ENCODE measurements at places on chromosomes 11 and 22.

DNA sequence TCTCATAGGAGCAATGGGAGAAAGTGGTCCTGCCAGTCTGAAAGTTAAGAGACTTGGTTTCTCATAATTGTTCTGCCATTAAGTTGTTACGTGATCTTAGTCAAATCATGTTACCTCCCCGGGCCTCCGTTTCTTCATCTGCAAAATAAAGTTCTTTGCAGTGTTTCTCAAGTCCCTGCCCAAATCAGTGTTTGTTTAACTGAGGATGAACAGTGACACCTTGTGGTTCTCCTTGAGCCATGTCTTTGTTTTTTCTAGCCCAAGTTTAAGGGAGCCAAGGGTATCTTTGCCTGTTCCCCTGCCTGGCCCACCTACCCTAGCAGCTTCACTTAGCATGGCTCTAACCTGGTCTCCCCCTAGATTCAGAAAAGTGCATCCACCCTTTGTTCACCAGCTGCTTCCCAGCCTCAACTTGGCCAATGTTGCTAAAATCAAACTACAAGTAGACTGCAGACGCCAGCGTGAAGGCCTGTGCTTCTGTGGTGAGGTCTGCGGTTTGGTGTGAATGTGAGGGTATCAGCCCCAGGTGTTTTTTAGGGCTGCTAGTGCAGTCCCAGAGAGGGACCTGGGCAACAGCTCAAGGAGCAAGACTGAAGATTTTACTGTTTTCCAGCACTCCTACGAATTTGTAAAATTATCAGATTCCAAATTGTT is 35.5 kb downstream of the FZD4 start:
- DNase-seq = no peak

DNA sequence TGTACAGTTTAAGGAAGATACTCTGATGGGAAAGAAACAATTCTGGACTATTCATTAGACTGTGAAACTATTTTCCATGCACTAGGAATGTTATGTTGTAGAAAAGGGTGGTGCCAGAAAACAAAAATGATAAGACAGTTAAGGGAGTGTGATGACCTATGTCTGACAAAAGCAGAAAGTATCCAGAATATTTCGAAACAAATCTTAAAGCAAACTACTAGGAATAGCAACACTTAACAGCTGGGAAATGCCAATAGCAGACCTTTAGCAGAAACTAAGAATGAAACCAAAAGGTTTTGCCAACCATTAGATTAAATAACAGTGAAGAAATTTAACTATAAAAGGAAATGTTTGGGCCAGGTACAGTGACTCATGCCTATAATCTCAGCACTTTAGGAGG is 3.3 kb upstream of the ARHGAP20 start:
- DNase-seq = no peak

DNA sequence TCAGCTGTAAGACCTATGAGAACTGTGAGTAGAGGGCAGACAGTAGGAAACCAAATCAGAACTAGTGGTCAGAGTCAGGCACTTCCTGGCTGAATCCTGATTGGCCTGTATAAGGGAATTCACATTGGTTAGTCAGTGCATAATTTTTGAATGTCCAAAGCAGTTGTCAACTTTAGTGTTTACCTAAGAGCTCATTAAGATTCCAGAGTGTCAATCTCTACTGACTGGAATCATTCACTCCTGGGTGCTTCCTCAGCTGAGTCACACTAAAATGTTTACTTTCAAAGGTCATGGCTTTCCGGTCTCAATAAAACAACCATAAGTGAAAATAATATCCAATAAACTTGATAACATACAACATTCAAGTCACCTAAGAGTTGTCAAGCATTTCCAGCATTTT is 306.1 kb downstream of the C11orf87 start:
- DNase-seq = no peak

GRCh38 chr22:37263966-37264887 is 18.1 kb upstream of the CYTH4 start:
- DNase-seq = no peak

DNA sequence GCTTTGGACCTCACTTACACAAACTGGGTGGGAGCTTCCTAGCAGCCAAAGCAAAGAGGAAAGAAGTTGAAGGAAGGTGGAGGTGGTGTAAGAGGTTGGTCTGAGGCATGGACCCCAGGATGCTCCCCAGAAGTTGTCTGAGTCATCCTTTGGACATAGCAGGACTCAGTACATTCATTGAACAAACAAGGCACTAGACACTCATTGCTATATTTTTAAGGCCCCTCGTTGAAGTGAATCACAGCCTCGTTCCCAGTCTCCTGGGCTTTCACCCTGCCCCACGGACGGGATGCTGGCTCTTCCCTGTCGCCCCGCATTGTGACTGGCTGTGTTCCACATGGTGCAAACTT is 95.9 kb upstream of the FGF3 start:
- no peak for DNase-seq

DNA sequence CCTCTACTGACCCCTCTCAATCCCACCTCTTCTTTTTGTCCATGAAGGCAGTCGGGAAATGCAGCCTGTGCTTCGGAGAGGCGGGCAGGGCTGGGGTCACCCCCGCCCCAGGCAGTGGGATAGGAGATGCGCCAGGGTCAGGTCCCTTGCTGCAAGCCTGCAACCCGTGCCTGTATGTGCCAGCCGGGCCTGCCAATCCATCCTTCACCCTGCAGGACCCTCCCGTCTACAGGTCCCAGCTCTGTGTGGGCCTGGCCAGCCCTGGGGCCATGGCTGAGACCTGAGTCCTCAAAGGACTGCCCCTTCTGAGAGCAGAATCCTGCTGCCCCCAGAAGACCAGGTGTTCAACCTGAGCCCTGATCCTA is 10.9 kb downstream of the ASCL2 start:
- DNase-seq = no peak

DNA sequence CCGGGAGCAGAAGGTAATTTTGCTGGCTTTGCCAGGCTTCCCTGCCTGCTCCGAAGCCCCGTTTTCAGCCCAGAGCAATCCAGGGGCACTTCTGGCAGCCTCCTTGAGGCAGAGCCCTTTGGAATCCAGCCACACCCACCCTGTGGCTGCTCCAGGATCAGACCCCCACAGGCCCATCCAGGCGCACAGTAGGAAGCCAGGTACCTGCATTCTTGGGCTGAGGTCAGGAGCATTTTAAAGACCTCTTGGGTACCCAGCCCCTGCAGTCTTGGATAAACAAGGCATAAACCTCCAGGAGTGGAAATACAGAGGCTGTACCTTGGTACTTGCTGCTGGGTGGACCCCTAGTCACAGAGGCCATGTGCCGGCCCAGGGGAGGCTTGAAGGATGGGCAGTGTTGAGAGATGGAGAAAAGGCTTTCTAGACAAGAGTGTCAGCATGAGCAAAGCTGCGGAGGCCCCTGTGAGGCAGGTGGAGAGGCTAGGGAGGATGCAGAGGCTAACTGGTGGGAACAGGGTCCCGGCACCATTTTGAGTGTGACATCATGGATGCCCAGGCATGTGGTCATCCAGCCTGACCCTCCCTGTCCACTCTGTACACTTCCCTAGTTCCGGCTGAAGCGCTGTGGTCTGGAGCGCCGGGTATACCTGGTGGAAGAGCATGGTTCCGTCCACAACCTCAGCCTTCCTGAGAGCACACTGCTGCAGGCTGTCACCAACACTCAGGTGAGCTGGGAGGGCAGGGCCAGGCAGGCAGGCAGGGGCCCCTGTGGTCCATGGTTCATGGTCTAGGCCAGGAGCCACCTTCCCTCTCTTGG is 3.9 kb downstream of the MUS81 start:
- DNase-seq = no peak

DNA sequence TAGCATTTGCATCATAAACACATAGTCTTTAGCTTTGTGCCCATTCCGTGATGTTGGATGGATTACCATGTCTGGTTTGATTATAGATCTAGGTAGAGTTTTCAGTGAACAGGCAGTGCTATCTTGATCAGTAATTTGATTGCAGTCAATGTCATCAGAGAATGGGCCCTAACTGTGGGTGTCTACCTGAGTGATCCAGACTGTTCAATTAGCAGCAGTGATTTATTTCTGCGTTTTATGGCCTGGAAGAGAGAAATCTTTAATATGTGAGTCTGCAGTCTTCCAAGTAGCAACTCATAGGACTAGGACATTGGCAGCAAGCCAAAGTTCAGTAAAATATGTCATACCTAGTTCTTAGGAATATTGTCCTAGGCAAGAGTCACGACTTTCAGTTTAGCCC is 80.3 kb downstream of the CASP12 start:
- DNase-seq = no peak

- no peak for DNase-seq
Observed at GRCh38 chr11:68542617-68543016, 82.1 kb downstream of the PPP6R3 start.

DNA sequence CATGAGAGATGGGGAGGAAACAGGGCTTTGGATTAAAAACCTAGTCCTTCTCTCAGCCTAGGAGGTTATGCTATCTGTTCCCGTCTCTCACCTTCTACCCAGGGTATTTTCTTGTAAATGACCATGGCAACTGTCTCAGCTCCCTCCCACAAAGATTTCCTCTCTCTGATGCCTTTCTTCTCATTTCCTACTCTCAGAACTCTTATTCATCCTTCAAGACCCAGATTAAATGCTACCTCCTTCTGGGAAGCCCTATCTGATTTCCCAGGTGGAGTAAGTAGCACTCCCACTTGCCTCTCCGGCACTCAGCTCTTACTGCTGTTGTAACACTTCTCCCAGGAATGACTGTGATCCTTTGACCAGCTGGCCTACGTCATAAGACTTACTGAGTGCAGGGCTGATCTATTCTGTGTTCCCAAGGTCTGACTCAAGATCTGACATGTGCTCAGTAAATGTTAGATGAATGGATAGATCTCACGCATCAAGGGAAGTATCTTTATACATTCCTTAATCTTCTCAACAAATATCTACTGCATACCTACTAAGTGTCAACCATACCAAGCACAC is 175.0 kb downstream of the TENM4 start:
- no peak for DNase-seq

- no peak for DNase-seq
Observed at GRCh38 chr11:20310137-20310536, 53.4 kb upstream of the HTATIP2 start.

GRCh38 chr22:26849575-26849974 is 192.2 kb downstream of the MIAT start:
- DNase-seq = no peak
